ENCODE measurements at places on chromosomes 11 and 22. TPM values are rescaled to one million over a fixed set of nuclear protein-coding genes. Genes with fewer than 3 reads are reported as not detected.

Gene C11orf86
- total RNA-seq: not detected

Gene TRIM34
- 17.8 TPM for total RNA-seq

Gene CREB3L1
- total RNA-seq: 28.4 TPM

Gene OR51B5
- 0.17 TPM for total RNA-seq

Gene MMP8
- not detected for total RNA-seq

Gene TSGA10IP
- not detected for total RNA-seq

Gene CDKN1C
- total RNA-seq: 31.5 TPM

Gene EPS8L2
- total RNA-seq: 24.1 TPM

Gene KLHDC7B
- 0.51 TPM for total RNA-seq

Gene OR8A1
- not detected for total RNA-seq

Gene PDGFD
- 1.3 TPM for total RNA-seq

Gene GGT5
- total RNA-seq: under 0.01 TPM

Gene SLC36A4
- total RNA-seq: 7.3 TPM

Gene GRAP2
- total RNA-seq: not detected

Gene ELMOD1
- total RNA-seq: 0.17 TPM

Gene OR4A16
- not detected for total RNA-seq

Gene ZNF280A
- not detected for total RNA-seq

Measured in fibroblast of lung (primary cell).